B cell (primary cell): ENCODE measurements at places on chromosomes 12 and 14. TPM values are rescaled to one million over a fixed set of nuclear protein-coding genes. Genes with fewer than 3 reads are reported as not detected.

DNA sequence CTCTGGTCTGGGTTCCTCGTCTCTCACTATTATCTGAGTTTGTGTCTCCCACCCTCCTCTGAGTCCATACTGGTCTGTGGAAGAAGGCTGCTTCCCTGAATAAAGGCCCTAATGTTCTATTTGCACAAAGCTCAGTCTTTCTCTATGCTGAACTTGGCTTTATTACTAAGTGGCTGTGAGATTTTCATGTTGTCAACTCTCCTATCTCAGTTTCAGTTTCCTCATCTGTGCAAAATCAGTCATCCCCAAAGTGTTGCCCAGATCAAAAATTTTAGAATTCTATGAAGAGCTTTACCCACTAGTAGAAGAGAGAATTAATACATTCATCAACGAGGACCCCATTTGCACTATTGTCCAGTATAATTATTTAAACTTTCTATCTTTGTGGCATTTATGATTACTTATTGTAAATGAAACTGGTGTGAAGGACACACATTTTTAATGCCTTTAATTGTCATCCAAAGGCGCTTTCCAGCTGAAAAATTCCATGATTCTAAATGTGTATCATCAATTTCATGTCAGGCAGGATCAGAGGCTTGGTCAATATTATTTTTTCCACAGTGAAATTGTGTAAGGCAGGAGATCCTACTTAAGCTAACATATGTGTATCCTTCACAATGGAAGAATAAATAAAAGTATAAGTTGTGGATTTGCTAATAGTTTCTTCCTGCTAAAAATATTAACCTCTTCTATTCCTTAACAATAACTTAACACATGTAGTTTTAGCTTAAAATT, 79.1 kb upstream of the EEA1 start:
- no peak for DNase-seq

DNA sequence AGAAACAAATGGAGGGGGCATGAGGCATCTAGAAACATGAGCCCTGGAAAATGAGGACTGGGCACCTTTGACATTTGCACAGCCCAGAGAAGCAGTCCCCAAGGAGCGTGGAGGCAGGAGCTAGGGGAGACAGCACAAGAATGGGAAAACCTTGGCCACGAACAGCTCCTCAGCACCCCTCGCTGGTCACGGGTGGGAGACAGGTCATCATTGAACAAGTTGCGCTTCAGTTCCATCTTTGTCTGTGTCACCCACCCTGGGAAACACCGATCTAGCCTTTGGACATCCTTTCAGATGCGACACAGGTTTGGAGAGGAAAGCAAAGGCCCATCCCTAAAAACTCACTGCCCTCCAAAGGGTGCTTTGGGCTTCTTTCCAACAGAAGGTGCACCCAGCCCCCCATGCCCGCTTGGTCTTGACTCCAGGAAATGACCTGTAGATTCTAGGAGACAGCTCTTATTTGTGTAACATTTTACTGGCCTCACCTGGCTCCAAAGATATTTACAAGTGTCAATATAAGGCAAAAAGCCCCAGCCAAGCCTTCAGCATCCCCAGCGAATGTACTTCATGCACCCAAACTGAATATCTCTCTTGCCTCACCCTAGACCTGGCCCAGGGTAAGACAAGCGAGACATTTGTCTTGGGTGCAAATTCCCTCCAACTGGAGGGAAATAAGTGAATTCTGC, 28.8 kb upstream of the CLMN start:
- no peak for DNase-seq

DNA sequence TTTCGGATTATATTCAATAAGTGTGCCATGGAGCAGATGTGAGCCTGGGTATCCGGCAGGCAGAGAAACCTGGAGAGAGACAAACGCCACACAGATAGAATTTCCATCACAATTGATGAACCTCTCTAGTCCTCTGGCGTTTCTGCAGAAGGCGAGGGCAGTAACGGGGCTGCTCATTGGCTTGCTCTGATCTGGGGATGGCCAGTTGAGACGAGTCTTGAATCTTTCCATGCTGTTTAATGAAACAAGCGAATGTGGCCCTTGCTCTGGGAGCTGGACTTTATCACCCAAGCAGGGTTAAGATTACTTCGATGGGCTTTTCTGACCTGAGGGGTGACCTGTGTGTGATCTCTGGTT, 42.4 kb upstream of the CLMN start:
- no peak for DNase-seq

SERPINA1 gene
- polyA plus RNA-seq = 6.8 and 8.2 TPM in 2 replicates

DNA sequence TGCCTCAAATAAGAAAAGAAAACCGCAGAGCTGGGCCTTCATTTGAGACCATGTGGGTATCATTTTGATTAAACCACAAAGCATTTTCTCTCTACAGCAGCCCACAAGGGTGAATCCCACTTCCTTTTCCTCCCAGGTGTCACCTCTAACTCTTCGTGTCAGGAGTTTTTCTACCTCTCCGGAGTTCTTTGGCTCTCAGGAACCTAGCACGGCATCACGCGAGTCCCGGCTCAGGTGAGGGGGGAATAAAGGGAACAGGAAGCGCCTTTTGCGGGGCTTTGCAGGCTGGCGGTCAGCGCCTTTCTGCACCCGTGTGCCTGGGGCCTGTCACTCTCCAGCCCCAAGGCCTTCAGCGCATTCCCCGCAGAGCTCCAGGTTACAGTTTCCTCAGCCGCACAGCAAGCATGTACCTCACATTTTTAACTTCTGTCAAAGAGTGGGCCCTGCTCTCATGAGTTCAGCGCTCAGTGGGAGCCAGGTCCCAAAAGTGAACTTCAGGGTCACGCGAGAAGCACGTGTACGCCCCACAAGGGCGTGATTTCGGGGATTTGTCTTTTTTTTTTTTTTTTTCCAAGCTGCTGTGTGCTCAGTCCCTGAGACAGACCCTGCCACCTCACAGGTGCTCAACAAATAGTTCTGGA, 740 bp upstream of the PRPF40B start:
- DNase-seq = peak; percentile 78

DNA sequence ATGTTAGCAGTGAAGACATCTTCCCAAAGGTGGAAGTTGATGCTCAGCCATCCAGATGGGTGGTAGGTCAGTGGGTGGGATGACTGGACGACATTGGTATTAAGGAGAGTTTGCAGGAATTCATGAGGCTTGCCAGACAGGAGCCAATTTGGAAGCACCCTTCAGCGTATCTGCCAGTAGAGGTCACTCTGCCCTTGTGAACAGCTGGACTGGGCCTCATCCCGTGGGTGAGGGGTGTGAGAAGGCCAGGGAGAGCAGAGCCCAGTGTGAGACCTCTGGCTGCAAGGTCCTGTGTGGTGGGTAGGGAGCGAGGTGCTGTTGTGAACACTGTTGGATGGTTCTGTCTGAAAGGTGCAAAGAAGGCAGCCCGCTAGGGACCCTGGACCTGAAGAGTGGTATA, 37.7 kb downstream of the SLC5A8 start:
- DNase-seq = no peak

DNA sequence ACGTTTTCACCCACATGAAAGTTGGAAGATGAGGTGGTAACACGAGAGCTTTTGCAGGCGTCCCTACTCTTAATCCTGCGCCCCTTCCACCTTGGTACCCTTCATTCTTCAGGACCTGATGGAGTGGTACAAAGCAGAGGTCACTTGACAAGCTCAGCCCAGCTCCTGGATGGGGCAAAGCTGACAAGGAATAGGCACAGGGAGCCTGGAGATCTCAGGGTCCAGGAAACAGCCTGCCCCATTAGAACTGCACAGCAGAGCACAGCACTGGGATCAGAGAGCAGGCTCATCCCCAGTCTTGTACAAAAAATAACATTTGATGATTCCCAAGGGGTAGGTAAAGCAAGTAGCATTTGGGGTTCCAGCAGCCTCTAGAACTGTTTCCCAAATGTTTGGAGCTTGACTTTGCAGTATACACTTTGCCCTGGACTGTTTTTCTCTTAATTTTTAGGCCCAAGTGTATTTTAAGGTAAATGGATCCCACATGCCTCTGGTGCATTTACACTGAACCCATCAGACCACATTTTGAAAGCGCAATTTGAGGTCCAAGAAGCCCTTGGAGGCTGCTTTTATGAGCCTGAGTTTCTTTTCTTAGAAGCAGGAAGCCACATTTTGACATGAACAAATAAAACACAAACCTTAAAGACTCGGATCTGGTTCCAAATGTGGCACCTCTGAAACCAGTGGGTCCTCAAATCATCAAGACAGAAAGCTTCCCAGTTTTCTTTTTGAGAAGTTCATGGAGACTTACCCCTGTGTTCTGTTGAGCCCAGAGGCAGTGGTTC, 633 bp downstream of the TC2N start:
- no peak for DNase-seq
